ENCODE measurements at places on chromosomes 4 and X.
A peak's percentile ranks its signal among the peaks of the same experiment; 100 is the strongest.

- DNase-seq, result no peak
Measured at GRCh38 chrX:65017451-65017850, 41.2 kb upstream of the ZC4H2 start.

GRCh38 chrX:136754651-136755050 lies 26.1 kb downstream of the ARHGEF6 start:
- DNase-seq, result peak; percentile 18

DNA sequence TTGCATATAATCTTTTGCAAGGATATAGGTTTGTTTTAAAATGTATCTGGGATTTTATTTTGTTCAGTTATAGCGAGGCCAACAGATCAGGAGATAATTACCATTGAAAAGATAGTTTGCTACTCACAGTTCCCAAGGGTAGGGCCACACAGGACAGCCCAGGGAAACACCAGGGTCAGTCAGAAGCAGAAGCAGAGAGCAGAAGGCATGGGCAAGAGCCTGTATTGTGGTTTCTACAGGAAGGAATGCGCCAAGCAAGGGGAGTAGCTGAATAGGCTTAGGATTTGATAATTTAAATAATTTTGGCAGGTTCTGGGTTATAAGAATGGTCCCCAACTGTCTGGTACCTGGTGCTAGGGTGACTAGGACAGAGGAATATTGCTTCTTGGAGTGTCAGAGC lies 61.6 kb downstream of the SYNPO2 start:
- DNase-seq, result no peak

- DNase-seq, result no peak
Measured at GRCh38 chr4:24210332-24210902, 320.6 kb upstream of the PPARGC1A start.

DNA sequence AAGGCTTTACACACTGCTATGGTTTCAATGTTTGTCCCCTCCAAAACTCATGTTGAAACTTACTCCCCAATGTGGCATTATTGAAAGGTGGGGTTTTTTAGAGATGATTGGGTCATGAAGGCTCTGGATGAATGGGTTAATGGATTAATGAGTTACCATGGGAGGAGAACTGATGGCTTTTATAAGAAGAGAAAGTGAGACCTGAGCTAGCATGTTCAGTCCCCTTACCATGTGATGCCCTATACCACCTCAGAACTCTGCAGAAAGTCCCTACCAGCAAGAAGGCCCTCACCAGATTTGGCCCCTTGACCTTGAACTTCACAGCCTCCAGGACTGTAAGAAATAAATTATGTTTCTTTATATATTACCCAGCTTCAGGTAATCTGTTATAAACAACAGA lies 68.9 kb upstream of the CAPN6 start:
- DNase-seq, result no peak

- DNase-seq, result no peak
Measured at GRCh38 chr4:75844151-75844662, 58.0 kb downstream of the PPEF2 start.

All from anterior cingulate cortex (tissue), 58 donors.